ENCODE measurements at places on chromosomes 2 and 18.

DNA sequence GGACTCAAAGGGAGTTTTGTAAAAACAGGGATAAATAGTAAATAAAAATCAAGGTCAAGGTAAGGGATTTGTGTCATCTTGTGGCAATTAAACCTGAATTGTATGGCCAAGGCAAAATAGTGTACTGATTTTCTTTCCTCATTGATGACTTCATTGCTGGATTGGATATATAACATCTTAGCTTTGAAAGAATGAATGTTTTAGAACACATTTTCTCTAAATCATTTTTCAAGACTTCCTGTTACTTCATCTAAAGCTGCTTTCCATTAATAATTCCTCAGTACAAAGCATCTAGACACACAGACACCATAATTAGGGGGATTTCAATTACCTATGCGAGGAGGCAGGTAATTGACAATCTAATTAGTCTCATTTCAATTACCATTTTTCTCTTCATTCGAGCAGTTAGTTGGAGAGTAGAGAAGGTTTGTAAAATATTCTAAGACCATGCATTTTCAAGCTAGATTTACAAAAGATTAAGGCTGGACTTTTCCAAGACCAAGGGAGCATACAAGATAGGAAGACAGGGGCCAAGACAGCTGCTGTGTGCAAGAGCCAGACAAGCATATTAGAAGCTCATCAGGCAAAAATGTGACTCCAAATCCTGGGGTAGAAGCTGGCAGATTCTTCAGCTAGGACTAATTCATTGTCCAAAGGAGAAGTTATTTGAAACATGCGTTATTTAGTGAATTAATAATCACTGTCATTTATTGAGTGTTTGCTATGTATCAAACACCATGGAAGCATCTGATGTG lies 253.6 kb downstream of the EPHA4 start:
- DNase-seq: no peak

DNA sequence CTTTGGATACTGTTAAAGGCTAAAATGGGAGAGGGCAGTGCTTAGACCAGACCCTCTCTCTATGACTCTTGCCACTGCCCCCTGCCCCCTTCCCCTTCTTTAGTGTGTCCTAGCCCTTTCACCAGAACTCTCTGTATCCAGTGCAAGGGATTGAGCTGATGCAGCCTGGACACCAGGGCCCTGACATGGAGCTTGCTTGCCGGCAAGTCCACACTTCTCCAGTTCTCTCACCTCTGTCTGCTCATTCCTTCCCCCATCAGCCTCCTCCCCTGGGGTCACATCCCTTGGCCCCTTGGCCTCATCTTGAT lies 1.5 kb upstream of the WNT6 start:
- peak; percentile 25 for DNase-seq

DNA sequence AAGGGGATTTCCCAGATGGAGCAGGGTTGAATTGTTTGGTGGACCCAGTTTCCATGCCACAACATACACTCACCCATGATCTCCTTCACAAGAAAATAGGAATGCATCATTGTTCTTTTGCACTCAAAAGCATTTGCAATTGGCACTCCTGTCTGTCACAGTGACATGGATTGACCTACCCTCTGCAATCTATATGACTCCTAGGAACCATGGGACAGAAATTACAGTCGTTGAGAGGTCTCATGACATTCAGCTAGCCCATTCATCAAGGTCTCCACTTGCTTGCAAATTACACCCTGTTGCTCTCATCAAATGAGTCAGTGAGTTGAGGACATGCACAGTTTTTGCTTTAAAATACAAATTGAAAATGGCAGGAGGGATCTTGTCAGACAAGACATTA lies 448.5 kb downstream of the LPIN1 start:
- no peak for DNase-seq

- no peak for DNase-seq
Measured at GRCh38 chr2:225040856-225041206, 1.4 kb downstream of the DOCK10 start.

- DNase-seq: no peak
Measured at GRCh38 chr2:138581909-138582308, 80.3 kb downstream of the SPOPL start.

DNA sequence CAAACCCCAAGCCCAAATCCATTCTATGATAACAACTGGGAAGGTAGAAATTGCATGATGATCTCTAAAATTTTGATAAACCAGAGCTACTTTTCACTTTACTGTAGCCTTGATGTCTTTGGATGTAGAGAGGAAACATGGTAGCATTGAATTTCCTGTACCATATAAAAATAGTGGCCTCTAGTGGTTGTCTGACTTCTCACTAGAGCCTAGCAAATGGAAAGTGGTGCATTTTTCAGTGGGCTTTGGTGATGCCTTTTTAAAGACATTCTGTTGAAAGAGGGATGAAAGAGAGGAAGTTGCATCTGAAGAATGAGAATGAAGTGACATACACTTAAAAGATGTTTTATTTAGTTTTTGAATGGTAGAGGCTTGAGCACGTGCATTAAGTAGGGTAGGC lies 662.2 kb downstream of the XIRP2 start:
- no peak for DNase-seq
